Progenitor cell of endocrine pancreas (in vitro differentiated cells): ENCODE measurements at places on chromosomes 12 and 14.
A peak's percentile ranks its signal among the peaks of the same experiment; 100 is the strongest.

GRCh38 chr12:94587266-94588241 lies 62.8 kb downstream of the TMCC3 start:
- no peak overlapping the region for H3K4me3 ChIP-seq
- no peak for DNase-seq
- H3K4me1 ChIP-seq = peaks cover 12% of the 10 kb centered on the region
- no peaks in the 10 kb centered on the region for H3K36me3 ChIP-seq
- peak overlapping the region; percentile 70 for H3K27ac ChIP-seq
- H3K27me3 ChIP-seq = no peaks in the 10 kb centered on the region

DNA sequence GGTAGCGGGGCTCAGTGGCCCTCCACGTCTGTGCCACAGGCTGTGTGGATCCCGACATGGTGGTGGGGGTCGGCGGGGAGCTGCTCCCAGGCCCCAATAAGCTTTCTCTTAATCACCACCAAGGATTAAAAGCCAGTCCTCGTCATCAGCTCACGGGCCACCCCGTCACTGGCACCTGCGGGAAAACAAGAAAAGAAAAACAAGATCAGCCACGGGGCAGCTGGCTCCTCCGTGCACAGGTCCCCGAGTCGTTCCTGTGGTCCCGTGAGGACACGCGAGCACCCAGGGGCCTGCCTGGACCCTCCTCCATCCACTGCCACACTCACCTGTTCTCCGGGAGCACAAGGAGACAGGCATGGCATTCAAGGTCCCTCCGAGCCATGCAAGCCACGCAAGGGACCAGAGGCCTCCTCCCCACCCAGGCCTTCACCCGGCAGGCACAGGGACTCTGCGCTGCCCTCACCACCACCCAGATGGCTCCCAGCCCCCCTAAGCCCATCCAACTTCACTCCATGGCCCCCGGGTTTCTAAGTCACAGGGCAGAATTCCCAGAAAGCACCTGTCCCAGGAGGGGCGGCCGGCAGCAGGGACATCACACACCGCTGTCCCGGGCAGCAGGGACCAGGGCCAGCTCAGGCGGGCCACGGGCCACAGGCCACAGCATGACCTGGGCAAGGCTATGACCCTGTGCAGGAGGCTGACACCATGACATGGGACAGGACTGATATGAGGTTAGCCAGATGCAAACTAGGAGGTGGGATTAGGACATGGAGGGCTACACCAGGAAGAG lies 72.0 kb downstream of the NCOR2 start:
- no peak overlapping the region for H3K4me3 ChIP-seq
- H3K36me3 ChIP-seq = no peaks in the 10 kb centered on the region
- no peaks in the 10 kb centered on the region for H3K27me3 ChIP-seq
- peak overlapping the region; percentile 76 for H3K27ac ChIP-seq
- peaks cover 22% of the 10 kb centered on the region for H3K4me1 ChIP-seq

GRCh38 chr12:55929306-55929791 lies 1.6 kb upstream of the DGKA start:
- H3K4me1 ChIP-seq = peaks cover 31% of the 10 kb centered on the region
- H3K27ac ChIP-seq = peak overlapping the region; percentile 45
- peaks cover 2% of the 10 kb centered on the region for H3K36me3 ChIP-seq
- DNase-seq = no peak

- no peaks in the 10 kb centered on the region for H3K27me3 ChIP-seq
- DNase-seq = no peak
- no peaks in the 10 kb centered on the region for H3K36me3 ChIP-seq
- no peak overlapping the region for H3K27ac ChIP-seq
Observed at GRCh38 chr12:89251342-89252271, 100.7 kb downstream of the DUSP6 start.

DNA sequence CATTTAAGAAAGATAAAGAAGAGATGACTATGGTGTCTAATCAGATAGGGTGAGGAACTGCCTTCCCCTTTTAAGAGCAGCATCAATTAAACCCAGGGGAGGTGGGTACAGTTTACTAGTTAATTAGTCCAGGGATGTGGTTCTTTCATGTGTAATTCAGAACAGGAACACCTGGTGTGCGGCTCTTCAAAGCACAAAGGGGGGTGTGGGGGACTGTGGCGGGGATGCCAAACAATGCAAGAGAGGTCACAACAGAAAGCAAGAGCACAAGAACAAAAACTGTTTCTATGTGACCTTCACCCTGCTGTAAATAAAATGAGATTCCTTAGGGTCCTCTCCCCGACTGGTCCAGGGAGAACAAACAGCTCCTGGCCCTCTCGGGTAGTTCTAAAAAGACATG lies 183.9 kb upstream of the SOX5 start:
- H3K4me3 ChIP-seq = no peak overlapping the region
- H3K27ac ChIP-seq = peak overlapping the region; percentile 87
- no peaks in the 10 kb centered on the region for H3K27me3 ChIP-seq
- H3K36me3 ChIP-seq = no peaks in the 10 kb centered on the region

DNA sequence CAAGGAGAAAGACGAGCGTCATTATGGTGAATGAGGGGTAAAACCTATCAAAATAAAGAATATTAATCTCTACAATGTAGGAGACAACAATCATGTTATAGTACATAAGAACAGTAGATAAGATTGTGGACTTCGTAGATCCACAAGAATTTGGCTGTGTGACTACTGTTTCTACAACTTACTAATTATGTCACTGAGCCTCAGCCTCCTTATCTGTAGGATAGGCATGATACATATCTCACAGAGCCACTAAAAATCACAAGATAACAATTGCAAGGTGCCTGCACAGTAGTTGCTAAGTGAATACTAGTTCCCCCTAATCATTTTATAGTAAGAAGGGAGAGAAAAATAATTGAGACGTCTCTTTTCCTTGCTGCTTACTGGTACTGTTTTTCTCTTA lies 78.2 kb upstream of the STAC3 start:
- H3K4me3 ChIP-seq = no peak overlapping the region
- H3K27me3 ChIP-seq = no peaks in the 10 kb centered on the region
- H3K27ac ChIP-seq = no peak overlapping the region

DNA sequence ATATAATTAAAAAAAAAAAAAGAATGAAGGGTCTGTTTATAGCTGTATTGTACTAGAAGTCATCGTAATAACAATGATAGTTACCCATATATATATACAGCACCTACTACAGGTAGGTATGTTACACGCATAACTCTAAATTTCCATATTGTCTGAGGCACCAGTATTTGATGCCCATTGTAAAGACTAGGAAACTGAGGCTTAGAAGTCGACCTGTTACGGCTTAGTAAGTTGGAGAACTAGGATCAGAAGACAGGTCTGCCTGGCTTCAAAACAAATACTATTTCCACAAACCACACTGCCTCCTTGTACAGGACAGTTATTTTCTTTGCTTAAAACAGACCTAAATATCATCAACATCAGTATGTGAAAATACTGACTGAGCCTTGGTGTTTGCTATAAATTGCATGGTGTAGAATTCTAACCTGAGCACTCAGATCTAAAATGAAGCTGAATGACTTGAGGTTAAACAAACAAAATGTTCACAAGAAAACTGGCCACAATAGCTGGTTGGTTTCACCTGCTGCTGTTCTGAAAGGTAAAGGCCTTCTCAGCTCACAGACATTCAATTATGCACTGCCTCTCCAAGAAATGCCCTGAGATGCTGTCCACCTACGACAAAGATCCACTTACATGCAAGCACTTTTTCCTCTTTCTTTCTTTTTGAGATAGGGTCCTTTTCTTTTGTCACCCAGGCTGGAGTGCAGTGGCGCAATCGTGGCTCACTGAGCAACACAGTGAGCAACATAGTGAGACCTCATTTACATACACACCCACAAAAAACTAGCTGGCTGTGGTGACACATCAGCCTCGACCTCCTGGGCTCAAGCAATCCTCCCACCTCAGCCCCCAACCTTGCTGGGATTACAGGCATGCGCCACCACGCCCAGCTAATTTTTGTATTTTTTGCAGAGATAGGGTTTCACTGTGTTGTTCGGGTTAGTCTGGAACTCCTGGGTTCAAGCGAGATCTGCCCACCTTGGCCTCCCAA lies 35.7 kb downstream of the SSH1 start:
- H3K27ac ChIP-seq = peak overlapping the region; percentile 31
- peaks cover 11% of the 10 kb centered on the region for H3K36me3 ChIP-seq
- peaks cover 28% of the 10 kb centered on the region for H3K4me1 ChIP-seq
- H3K4me3 ChIP-seq = no peak overlapping the region
- no peaks in the 10 kb centered on the region for H3K27me3 ChIP-seq

GRCh38 chr14:66709291-66709690 lies 201.3 kb downstream of the GPHN start:
- H3K27me3 ChIP-seq = no peaks in the 10 kb centered on the region
- H3K4me1 ChIP-seq = no peaks in the 10 kb centered on the region
- DNase-seq = no peak
- no peak overlapping the region for H3K4me3 ChIP-seq

- peaks cover 31% of the 10 kb centered on the region for H3K4me1 ChIP-seq
- H3K27ac ChIP-seq = peak overlapping the region; percentile 99
- peaks cover 3% of the 10 kb centered on the region for H3K36me3 ChIP-seq
- peak overlapping the region; percentile 95 for H3K4me3 ChIP-seq
- H3K27me3 ChIP-seq = no peaks in the 10 kb centered on the region
Observed at GRCh38 chr12:56220611-56221231, 1.0 kb downstream of the RNF41 start.

DNA sequence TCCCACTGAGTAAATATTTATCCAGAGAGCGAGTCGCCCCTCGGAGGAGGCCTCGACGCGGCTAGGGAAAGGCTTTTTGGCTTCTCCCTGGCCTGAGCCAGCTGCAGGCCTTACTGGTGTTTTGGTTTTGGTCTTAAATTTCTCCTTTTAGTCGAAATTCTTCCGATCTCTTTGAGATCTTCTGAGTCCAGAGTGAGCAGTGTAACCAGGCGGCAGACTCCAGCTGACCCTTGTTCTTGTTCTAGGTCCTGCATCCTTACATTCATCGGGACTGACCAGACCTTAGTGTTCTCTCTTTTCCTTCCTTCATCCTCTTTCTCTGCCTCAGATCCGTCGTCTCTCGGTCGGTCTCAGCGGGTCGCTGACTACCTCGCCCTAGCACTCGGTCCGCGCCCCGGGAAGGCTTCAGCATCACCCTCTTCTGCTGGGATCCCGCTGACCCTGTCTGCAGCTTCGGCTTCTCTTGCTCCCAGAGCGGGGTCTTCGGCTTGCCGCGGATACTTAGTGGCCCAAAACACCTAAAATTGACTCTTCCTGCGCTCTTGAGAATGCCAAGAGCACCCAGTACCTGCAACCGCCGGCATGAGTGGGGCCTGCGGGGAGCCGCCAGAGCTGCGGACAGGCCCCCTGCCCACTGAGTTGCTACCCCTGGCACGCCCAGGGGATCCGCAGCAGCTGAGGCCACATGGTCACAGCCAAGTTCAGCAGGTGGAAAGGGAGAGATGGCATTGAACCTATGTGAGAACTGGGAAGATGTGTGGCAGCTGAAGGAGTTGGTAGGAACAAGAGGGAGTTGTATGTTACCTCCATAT lies 2.4 kb upstream of the PAX9 start:
- H3K27ac ChIP-seq = no peak overlapping the region
- no peak for DNase-seq
- peaks cover 35% of the 10 kb centered on the region for H3K4me1 ChIP-seq
- no peaks in the 10 kb centered on the region for H3K36me3 ChIP-seq

- DNase-seq = no peak
- H3K27me3 ChIP-seq = peaks cover 23% of the 10 kb centered on the region
- H3K4me1 ChIP-seq = peaks cover 29% of the 10 kb centered on the region
- no peak overlapping the region for H3K4me3 ChIP-seq
Observed at GRCh38 chr12:111029732-111030131, 109.4 kb upstream of the MYL2 start.

GRCh38 chr14:22332686-22333421 lies 256.2 kb downstream of the DAD1 start:
- H3K4me1 ChIP-seq = peaks cover 53% of the 10 kb centered on the region
- peak overlapping the region; percentile 97 for H3K27ac ChIP-seq
- H3K4me3 ChIP-seq = peak overlapping the region; percentile 29
- peaks cover 2% of the 10 kb centered on the region for H3K36me3 ChIP-seq
- no peaks in the 10 kb centered on the region for H3K27me3 ChIP-seq
- no peak for DNase-seq

- no peaks in the 10 kb centered on the region for H3K36me3 ChIP-seq
- no peak overlapping the region for H3K4me3 ChIP-seq
- H3K27ac ChIP-seq = no peak overlapping the region
- no peak for DNase-seq
- no peaks in the 10 kb centered on the region for H3K27me3 ChIP-seq
Observed at GRCh38 chr14:82667501-82667900, 1133.8 kb upstream of the SEL1L start.

DNA sequence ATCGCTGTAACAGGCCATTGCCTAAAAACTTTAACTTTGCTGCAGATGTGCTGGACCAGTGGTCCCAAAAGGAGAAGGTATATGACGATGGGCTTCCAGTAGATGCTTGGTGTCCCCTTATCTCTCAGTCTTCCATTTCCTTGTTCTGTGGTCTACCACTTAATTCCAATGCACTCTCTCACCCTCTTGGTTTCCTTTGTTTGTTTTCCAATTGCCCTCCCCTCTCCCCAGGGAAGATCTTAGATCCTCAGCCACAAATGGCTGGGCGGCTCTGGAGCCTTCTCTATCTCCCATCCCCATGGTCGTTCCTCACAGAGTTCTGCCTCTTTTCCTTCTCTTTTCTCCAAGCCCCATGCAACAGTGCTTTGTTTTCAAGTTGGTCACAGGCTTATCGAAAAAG lies 584 bp downstream of the ACSM4 start:
- H3K36me3 ChIP-seq = no peaks in the 10 kb centered on the region
- H3K4me1 ChIP-seq = peaks cover 3% of the 10 kb centered on the region
- no peak for DNase-seq
- H3K27me3 ChIP-seq = peaks cover 9% of the 10 kb centered on the region
- H3K27ac ChIP-seq = no peak overlapping the region
